AG09309 (cell line): ENCODE measurements at places on chromosomes 1 and 21.
A peak's percentile ranks its signal among the peaks of the same experiment; 100 is the strongest.

- DNase-seq, result peak; percentile 32
These were observed 83.3 kb downstream of the CDC42BPA start for GRCh38 chr1:227234998-227235405.

- DNase-seq, result no peak
These were observed 348.2 kb downstream of the RWDD3 start for GRCh38 chr1:95582191-95582590.

GRCh38 chr1:225780630-225781029, 3.0 kb downstream of the SRP9 start:
- no peak for DNase-seq

GRCh38 chr1:34874296-34874952, 14.9 kb upstream of the SMIM12 start:
- DNase-seq, result no peak

GRCh38 chr1:108533351-108534083, 26.4 kb upstream of the EEIG2 start:
- DNase-seq, result no peak

- DNase-seq, result no peak
These were observed 29.8 kb downstream of the UCK2 start for GRCh38 chr1:165857046-165857801.

DNA sequence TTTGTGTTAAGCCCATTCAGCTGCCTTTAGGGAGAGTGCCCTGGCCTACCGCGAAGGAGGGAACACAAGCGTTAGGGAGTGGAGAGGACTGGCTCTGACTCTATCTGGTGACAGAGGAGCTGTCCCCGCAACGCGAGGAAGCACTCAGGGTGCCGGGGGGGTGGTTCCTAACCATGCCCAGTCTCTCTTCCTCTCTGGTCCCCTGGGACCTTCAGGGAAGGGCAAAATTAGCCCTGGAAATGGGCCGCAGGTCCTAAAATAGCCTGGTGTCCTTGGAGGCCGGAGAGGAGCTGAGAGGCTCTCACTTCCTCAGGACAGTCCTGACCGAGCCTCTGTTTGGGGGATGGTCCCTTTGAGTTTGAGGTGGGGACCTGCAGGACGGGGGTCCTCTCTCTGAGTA, 5.8 kb downstream of the SLC45A1 start:
- DNase-seq, result no peak

DNA sequence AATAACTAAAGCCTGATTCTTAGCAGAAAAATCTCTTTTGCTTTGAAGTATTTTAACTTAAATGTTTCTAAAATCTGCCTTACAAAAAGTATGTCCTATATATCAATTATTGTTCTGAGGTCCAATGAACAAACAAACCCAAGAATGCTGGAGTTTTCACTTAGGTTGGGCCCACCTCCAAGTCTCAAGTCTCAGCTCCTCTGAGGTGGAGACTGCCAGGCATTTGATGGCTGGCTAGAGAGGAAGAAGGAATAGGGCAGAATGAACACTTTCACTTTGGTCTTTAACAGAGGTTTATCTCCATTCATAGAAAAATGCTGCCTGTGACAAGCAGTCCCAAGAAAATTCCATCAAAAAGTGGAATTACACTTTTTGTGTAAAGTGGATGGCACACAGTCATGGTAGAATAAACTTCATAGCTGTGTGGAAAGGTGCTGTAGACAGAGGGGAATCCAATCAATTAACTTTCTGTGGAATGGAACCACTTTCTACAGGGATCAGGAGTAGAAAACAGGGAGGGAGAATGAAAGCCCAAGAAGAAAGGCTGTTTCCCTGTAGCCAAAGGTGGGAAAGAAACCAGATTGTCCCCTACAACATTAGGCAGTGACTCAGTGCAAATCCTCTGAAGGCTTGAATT, 349.4 kb upstream of the RUNX1 start:
- no peak for DNase-seq

DNA sequence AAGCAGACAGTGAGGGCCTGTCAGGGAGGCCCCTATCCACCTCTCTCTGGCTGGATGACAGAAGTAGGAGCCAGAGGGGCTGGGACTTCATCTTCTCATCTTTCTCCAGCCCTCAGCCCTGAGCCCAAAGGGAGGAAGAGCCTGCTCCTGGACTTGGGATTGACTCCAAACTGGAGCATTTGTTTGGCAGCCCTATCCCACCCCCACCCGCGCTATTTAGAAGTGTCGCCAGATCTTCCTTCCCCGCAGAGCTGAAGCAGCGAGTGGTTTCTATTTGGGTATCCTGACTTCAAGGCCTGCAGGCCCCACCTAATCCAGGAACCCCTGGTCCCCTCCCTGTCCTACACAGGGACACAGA, 9.6 kb downstream of the NES start:
- DNase-seq, result no peak

DNA sequence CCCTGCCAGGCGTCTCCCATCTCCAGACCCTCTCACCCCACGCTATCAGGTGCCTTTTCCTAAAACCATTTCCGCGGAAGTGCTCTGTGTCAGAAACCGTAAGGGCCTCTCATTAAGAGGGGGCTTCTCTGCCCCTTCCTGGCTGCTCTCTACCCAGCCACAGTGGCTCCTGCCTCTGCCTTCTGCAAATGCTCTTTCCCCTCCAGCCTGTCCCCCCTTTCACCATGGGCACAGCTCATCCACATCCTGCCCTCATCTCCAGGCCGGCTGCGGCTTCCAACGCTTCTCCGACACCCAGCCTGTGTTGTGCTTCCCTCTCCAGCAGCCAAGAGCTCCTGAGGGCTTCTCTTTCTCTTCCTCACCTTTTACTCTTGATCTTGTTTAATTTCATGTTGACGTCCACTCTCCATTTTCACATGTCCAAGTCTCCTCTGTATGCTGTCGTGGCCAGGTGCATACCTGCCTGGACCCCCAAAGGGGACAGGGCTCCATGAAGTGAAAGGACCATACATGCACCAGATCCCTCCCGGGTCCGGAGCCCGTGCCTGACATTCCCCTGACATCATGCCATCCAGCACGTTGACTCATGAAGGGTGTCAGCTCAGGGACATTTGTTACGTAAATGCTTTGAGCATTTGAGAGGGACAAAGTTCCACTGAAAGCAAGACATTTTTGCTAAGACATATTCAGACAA, 306.5 kb downstream of the AJAP1 start:
- no peak for DNase-seq

DNA sequence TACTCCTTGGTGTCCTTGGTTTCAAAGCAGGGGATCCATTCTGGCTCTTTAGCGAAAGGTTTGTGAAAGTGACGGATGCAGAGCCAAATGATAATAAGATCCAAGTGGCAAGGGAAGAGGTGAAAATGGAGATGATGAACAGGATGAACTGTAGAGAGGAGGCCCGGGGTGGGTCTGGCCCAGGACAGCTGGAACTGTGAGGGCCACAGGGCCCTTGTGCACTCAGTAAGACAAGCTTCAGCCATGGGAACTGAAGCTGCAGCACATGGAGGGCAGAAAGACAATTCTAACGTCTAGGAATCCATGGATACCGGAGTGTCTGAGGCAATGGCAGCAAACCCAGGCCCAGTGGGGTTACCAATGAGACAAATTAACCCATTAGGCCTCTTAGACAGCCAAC, 4.8 kb downstream of the KCNA2 start:
- no peak for DNase-seq

DNA sequence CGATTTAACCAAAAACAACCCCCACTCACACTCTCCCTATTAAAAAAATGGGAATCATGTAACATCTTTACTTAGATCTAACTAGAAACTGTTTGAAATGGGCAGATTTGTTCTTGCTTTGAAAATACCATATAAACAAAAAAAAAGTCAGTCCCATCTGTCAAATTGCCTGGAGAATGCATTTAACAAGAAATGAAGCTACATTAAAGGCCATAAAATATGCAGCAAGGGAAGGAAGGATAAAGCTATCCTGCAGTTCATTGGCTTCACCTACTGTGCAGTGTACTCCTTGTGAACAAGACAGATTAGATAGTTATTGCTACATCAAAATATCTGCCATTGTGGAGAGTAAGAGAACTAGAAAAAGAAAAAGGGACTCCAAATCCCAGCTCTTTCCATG, 160.5 kb downstream of the LRRC7 start:
- DNase-seq, result no peak

GRCh38 chr1:78619803-78620579, at the start of gene IFI44L:
Gene IFI44L (plus strand): TSS chr1:78620448. CDS start chr1:78627916, 7,468 bp downstream.
- peak; percentile 39 for DNase-seq

- no peak for DNase-seq
These were observed 9.2 kb downstream of the CASZ1 start for GRCh38 chr1:10787286-10787685.

DNA sequence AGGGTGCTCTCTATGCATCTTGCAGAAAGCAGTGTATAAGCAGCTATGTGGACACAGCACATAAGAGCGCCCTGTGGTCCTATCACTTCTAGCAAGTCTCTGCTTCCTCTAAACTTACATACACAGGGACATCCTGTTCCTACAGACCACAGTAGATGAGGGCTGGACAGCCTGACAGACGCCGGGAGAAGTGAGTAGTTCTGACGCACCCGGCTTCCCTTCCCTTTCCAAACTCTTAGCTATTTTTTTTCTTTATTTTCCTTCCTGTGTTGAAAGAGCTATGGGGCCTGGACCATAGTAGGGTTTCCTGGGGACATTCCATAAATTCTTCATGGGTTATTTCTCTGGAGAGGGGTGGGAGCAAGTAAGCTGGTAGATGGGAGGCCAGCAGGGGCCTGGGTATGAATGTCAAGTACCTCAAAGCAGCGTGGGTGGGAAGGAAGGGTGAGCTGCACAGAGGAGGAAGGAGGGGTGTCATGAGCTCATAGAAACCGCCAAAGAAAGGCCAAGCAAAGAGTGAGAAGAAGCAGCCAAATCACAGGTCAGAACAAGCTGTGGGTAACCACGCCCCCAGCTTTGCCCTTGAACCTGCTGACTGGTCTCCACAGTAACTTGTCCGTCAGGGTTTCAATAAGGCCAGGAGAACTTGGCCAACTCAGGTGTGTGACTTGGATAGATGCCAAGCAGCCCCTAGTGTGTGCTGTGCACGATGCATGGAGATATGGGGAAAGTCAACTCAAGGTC, 36.6 kb downstream of the PLXNA2 start:
- DNase-seq, result peak; percentile 69

- DNase-seq, result no peak
These were observed 52.2 kb downstream of the SDC3 start for GRCh38 chr1:30856260-30856790.
